ENCODE measurements at places on chromosomes 16 and 17.

GRCh38 chr17:77364381-77364911 lies 223.7 kb downstream of the SEC14L1 start:
- DNase-seq = no peak

GRCh38 chr17:43758086-43758485 lies 505 bp downstream of the SOST start:
- no peak for DNase-seq

DNA sequence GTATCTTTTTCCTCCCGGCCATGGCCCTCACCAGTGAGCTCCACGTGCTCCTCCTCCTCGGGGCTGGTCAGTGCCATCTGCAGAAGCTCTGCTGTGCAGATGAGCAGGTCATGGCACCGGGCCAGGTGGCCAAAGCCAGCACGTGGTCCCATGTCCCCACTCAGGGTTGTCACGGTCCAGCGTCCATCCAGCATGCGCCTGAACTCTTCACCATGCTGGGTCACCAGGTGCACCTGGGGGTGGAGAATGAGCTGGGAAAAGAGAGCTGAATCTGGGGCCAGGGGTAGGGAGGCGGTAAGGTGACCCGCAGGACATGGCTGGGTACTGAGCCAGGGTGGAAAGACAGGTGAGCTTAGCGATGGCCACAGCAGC lies 1.3 kb downstream of the DHX58 start:
- DNase-seq = no peak

- DNase-seq = no peak
Observed at GRCh38 chr17:49582789-49583188, 7.1 kb downstream of the NXPH3 start.

GRCh38 chr16:8972843-8973586 lies 9.3 kb upstream of the USP7 start:
- DNase-seq = no peak

GRCh38 chr17:67578142-67578457 lies 139.6 kb upstream of the NOL11 start:
- no peak for DNase-seq

DNA sequence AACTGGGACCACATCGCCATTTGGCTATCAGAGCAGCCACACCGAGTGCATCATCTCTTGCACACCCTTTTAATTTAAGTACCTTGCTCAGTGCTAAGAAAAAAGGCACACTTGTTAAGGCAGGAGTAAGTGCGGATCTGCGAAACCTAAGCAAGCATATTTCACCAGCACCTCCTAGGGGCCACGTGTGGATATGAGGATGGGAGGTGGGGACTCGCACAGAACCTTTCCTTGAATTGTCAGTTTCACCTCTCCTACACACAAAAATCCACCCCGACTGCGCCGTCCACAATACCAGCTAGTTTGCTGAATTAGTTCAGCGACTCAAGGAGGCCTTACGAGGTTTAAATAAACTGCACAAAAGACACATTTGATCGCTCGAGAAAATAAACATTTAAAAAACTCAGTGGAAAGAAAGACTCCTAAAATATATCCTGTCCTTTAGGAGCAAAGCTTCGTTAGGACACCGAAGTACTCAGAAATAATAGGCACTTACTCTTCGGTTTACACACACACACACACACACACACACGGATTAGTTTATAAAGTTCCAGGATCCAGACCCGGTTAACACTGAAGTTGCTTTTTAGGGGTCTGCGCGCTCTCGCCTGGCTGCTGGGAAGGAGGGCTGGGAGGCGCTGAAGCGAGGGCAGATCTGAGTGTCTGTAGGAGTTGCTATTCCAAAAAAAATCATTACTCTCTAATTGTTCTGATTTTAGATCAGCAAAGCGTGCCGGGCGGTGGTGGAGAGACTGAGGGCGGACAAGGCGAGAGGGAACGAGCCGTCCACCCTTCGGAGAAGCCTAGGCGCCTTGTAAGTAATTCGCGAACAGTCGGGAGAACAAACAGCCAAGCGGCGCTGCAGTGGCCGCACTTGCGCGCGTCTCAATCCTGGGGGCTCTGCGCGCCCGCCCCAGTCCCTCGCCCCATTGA lies 1.0 kb upstream of the KCNJ2 start:
- DNase-seq = no peak

GRCh38 chr17:76968707-76969597 lies 100.7 kb downstream of the MGAT5B start:
- DNase-seq = peak; percentile 93

- DNase-seq = no peak
Observed at GRCh38 chr17:63250830-63251229, 195.3 kb downstream of the CYB561 start.

GRCh38 chr17:28957992-28958355 lies 6.7 kb upstream of the PHF12 start:
- no peak for DNase-seq

DNA sequence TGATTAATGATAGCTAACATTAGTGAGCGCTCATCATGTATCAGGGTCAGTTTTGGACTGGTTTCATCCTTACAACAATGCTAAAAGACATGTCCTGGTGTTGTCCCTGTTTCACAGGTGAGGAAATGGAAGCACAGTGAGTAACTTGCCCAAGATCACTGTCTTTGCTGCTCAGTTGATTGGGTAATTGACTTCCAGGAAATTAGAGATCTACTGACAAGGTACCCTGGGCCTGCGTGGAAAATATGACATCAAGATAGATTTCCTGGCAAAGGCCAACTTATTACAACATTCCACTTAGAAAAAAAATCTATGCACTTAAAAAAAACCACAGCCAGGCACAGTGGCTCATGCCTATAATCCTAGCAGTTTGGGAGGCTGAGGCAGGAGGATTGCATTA lies 96.3 kb downstream of the CYLD start:
- no peak for DNase-seq

GRCh38 chr17:75922963-75923874 lies 17.6 kb downstream of the FBF1 start:
- no peak for DNase-seq

GRCh38 chr17:19510903-19511302 lies 22.8 kb upstream of the SLC47A1 start:
- no peak for DNase-seq

- DNase-seq = no peak
Observed at GRCh38 chr16:285146-286055, 2.4 kb downstream of the PDIA2 start.

DNA sequence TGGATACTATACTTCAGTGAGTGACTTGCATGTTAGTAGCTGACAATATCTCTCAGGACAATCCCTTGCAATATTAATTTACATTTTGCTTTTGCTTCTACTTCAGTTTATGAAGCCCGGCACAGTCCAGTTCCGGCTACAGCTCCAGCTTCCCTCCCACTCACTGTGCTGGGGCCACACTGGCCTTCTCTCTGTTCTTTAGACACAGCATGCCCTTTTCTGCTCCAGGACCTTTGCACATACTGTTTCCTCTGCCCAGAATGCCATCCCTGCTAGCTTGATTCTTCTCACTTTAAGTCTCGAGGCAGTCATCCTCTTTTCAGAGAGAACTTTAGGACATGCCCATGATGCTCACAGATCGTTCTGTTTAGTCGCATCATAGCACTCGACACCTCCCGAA lies 25.5 kb upstream of the LRRC75A start:
- no peak for DNase-seq

DNA sequence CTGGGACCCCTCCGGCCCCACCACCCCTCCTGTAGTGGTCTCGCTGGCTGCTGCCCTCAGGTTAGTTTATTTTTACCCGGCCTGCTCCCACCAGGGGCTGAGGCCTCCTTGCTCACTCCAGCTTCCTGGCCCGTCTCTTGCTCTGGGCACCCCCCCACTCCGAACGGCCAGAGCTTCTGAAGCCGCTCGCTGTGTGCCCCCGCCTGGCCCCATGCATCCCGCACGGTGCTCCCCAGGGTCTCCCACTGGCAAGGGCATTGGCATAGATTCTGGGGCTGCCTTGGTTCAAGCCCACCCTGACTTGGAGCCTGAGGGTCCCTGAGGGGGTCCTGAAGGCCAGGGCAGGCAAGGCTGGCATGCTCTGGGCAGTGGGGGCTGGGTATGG lies 186.4 kb downstream of the SEC14L1 start:
- DNase-seq = no peak

GRCh38 chr16:27698266-27698665 lies 148.3 kb downstream of the KATNIP start:
- DNase-seq = no peak

DNA sequence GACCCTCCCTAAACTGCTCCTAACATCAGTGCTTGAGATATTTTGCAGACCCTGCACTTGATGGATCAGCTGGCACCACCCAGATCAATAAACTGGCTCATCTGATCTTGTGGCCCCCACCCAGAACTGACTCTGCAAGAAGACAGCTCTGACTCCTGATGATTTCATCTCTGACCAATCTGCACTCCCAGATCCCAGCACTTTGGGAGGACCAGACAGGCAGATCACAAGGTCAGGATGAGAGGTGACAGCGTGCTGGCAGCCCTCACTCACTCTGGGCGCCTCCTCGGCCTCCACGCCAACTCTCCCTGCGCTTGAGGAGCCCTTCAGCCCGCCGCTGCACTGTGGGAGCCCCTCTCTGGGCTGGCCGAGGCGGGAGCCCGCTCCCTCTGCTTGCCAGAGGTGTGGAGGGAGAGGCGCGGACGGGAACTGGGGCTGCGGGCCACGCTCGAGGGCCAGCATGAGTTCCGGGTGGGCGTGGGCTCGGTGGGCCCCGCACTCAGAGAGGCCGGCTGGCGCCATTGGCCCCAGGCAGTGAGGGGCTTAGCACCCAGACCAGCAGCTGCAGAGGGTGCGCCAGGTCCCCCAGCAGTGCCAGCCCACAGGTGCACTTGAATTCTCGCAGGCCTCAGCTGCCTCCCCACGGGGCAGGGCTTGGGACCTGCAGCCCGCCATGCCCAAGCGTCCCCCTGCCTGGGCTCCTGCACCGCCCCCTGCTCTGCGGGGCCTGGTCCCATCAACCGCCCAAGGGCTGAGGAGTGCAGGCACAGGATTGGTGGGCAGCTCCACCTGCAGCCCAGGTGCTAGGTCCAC lies 2.4 kb upstream of the C16orf54 start:
- no peak for DNase-seq

DNA sequence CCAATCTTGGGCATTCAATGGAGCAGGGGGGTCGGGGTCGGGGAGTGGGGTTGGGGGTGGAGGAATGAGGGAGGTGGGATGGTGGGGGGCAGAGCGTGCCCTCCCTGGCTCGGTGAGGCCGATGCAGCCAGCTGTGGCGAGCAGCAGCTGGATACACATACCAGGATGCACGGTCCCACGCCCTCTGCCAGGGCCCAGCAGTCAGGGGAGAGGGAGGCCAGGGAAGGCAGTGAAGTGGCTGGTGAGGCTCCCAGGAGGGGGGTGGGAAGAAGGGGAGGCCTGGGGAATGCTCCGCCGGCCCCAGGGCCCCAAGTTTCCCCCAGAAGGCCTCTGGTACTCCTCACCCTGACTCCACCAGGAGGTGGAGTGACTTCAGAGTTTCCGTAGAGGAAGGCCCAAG lies 77.6 kb upstream of the LHX1 start:
- DNase-seq = no peak

DNA sequence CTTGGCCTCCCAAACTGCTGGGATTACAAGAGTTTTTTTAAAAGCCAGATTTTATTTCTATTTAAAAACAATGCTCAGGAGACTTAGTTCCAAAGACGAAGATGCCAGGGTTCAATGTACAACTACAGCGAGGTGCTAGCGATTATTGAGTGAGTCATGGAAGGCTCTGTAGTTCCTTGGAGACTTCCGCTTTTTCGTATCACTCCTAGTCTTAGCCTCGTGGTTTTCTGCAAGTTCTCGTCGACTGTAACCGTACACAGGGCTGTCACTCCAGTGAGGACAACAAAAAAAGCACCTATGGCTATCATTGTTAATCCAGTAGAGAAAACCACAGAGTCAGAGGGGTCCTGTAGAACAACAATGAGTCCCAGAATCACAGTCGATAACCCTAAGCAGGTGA lies 22.7 kb upstream of the ZC3H7A start:
- DNase-seq = no peak

DNA sequence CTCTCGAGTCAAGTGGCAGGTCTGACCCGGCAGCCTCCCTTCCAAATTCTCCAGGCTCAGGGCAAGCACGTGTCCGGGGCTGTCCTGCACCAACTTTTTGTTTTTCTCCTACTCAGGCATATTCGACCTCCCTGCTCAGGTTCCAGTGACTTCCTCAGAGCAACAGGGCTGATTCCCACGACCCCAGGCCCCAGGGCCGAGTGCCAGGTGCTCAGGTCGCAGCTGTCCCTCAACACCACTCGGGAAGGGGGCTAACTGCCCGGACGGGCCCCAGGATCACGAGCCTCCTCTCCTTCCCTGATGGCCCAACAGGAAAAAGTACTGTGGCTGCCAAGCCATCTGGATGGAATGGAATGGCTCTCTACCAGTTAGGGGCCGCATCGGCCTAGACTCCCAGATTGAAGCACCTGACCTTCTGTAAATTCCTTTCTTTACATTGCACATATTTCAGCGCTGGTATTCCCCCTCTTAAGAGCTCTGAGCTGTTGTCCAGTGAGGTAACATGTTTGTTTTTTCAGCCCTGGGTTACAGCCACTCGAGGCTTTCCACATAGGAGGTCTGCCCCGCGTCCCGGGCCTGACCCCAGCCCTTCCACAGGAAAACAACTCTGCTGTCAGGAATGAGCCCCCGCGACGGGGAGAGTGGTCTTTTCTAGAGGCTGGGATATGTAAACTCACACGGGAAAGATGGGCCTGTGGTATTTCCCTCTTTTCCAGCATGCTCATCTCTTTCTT lies 25.0 kb downstream of the NXN start:
- DNase-seq = no peak

GRCh38 chr17:78281249-78281845 lies 49.9 kb downstream of the TMEM235 start:
- no peak for DNase-seq

DNA sequence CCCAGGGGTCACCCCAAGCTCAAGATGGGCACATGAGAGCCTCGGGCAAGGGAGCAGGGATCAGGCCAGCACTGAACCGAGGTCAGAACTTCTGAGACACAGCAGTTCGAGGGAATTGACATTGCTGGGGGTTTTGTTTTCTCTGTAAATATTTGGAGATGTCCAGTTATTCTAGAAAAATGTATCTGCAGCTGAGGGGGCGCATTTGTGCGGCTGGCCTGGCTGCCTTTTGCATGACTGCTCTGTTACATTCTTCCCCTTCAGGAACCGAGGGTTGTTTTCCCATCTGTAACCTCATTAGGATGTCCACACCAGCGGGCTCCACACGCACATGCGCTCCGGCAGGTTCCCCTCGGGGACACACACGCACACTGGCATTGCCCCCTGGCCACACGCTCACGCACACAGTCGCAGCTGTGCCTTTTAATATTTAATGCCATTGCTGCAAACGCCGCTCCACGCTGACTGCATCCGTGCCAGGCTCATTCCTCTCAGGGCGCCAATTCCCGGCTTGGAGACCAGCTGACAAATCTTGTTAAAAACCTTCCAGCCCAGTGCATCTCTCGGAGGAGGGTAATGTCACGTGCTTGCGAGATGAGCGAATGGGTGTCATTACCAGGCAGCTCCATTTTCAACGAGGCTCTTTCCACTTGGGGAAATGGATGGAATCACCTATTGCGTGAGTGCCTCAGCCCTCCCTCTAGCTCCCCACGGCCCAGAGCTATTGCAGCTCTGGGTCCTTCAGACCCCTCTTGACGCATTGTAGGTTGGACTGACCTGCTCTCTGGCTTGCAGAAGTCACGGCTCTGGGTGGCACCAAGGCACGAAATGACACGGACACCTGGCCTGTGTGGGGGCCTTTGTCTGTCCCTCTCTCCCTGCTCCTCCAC lies 13.1 kb downstream of the CCR7 start:
- DNase-seq = no peak
